Ascending aorta (tissue), 2 donors: ENCODE measurements at places on chromosomes 12 and 14. TPM values are rescaled to one million over a fixed set of nuclear protein-coding genes. Genes with fewer than 3 reads are reported as not detected.

RPS6KL1 gene
- 12.1 TPM for total RNA-seq

ARMH4 gene
- total RNA-seq = 3.8 TPM

KCNH3 gene
- not detected for total RNA-seq

SRRM4 gene
- total RNA-seq = not detected

TSHR gene
- not detected for total RNA-seq

VRTN gene
- total RNA-seq = not detected

NFATC4 gene
- total RNA-seq = 58.9 TPM

MTERF2 gene
- total RNA-seq = 3.1 TPM
